AG10803 (cell line): ENCODE measurements at places on chromosomes 7 and 10.

GRCh38 chr10:91412354-91413087, 2.4 kb downstream of the HECTD2 start:
- no peak for DNase-seq

DNA sequence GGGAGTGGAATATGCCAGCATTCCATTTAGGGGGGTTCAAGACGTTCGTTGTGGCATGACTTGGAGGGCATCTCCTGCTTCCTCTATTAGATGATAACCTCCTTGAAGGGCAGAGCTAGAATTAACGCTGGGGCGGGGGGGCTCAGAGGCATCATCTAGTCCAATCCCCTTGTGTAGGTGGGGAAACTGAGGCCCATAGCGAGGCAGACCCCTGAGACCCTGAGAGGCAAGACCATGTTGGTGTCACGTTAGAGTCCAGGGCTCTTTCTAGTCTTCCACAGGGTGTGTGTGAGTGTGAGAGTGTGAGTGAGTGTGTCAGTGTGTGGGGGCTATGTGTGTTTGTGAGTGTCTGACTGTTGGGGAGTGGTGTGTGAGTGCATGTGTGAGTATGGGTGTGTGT, 29.3 kb upstream of the NUB1 start:
- no peak for DNase-seq

DNA sequence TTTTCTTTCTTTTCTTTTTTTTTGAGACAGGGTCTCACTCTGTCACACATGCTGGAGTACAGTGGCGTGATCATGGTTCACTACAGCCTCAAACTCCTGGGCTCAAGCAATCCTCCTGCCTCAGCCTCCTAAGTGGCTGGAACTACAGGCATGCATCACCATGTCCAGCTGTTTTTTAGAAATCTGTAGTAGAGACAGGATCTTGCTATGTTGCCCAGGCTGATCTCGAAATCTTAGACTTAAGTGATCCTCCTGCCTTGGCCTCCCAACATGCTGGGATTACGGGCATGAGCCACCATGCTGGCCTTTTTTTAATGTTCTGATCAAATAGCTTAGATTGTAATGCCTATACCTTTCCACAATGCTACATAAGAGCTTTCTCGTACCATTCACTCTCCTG, 107.0 kb upstream of the KCTD7 start:
- no peak for DNase-seq

- DNase-seq = no peak
Measured at GRCh38 chr7:117889611-117890010, 16.4 kb upstream of the CTTNBP2 start.

- no peak for DNase-seq
Measured at GRCh38 chr10:49260644-49261296, 38.2 kb upstream of the C10orf71 start.

- DNase-seq = peak; percentile 39
Measured at GRCh38 chr7:15686295-15686956, at the start of gene MEOX2. Gene MEOX2 (minus strand): TSS chr7:15686683. CDS start chr7:15686402, 281 bp downstream.
